ENCODE measurements at places on chromosomes 7 and 10.

DNA sequence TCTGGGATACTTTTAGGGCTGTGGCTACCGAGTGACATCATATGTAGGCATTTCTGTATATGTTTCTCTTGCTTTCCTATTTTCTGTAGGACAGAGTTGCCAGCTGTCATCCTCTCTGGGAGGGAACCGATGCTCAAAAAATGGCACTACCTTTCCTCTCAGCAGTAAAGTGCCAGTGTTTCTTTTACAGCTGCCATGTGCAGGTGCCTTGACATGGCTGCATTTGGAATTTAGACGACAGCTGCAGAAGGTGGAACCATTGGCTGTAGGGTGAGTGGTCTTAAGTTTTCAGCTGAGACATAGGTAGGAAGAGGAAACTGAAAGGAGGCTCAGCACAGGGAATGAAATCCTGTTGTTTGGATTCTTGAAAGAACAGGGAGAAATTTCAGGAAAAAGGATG, 20.2 kb upstream of the RPA3 start:
- no peak for DNase-seq

- peak; percentile 5 for DNase-seq
Observed at GRCh38 chr7:6650521-6651011, 13.4 kb downstream of the ZNF316 start.

DNA sequence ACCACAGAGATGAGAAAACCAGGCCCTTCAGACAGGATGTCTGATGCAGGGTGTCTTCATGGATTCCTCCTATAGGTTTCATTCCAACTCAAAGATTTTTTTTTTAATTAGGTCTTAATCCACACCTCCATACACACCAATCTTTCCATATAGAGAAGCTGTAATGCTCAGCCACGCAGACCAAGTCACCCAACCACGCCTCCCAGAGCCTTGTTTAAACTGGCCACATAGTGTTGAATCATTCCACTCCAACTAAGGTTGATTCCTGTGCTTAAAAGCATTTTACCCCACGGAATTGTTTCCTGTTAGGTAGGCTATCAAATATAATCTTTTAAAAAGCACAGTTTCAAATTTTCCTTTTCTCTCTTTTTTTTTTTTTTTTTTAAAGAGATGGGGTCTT, 153.6 kb downstream of the TYW1B start:
- no peak for DNase-seq

GRCh38 chr10:77027576-77027975, 610.0 kb downstream of the KCNMA1 start:
- no peak for DNase-seq

DNA sequence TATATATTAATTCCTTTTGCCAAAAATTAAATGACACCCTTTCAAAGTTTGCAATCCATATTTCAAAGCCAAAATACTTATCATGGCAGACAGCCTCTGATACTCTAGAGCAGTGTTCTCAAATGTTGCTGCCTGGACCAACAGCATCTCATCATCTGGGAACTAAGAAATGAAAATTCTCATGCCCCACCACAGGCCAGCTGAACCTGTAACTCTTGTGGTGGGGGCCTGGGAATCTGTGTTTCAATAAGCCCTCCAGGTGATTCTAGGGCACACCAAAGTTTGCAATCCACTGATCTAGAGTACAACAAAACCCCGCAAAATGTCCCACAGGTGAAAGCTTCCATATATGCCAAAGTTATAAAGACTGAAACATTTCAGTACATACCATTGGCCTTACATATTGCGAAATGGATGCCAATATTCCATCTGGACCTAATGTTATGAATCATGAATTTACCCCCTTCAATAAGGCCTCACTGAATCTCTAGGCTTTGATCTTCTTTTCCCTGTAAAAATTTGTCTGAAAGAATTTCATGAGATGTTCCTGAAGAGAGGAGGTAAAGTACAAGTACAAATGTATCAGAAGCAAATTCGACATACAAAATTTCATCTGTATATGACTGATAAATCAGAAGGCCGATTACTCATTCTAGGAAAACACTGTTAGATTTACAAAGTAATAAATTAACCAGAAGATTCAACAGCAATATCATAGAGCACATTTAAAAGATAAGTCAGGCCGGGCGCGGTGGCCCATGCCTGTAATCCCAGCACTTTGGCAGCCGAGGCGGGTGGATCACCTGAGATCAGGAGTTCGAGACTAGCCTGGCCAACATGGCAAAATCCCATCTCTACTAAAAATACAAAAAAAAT, 25.3 kb upstream of the EPC1 start:
- no peak for DNase-seq
